ENCODE measurements at places on chromosomes 1 and 21. TPM values are rescaled to one million over a fixed set of nuclear protein-coding genes. Genes with fewer than 3 reads are reported as not detected.
A peak's percentile ranks its signal among the peaks of the same experiment; 100 is the strongest.

- no peaks in the 10 kb centered on the region for H3K4me1 ChIP-seq
- no peak overlapping the region for H3K4me3 ChIP-seq
- DNase-seq: no peak
- no peaks in the 10 kb centered on the region for H3K36me3 ChIP-seq
- no peaks in the 10 kb centered on the region for H3K27me3 ChIP-seq
Measured at GRCh38 chr1:226529891-226530290, 18.7 kb upstream of the STUM start.

HTR1D gene
- not detected for total RNA-seq

DNA sequence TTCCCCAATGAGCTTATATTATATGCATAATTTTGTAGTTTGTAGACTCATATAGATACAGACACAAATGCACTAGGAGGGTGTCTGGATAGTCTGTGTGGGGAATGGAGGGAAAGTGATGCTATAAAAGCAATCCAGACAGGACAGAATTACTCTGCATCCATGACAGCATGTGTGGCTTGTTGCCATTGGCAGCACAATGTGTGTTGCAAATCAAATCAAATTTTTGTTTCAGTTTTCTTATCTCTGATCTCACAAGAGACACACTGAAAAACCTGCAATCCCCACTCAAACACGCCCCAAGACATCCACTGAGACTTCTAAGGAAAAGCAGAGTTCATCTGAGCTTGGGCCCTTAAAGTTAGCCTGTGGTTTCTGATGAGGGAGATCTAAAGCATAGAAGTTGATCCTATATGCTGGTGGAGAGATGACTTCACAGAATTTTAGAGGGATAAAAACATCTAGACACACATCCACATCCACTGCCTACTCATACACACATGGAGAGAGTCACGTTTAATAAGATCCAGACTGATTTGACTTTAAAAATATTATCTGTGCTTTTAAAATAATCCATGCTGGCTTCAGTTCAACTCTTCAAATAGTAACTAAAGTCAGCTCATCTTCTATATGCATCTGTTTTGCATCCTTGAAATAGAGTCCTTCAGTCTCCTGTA is 313.0 kb upstream of the PLXNA2 start:
- no peak overlapping the region for H3K27ac ChIP-seq
- no peak overlapping the region for H3K4me3 ChIP-seq
- no peak for DNase-seq
- no peaks in the 10 kb centered on the region for H3K27me3 ChIP-seq

DNA sequence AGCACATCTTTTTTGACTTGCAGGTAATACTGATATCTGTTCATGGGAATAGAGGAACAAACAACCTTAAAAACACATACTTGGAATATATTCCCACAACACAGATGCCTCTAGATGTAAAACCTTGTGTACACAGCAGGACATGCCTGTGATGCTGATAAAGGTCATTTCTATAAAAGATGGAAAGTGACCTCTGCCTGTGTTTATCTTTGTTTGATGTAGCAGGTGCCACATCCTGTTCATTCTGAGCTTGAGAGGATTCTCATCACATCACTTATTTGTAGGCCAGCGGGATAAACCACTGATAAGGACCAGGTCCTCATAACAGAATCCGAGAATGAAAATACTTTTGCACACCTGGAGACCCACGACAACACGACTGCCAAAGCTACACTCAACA is 133.7 kb downstream of the SMYD2 start:
- no peaks in the 10 kb centered on the region for H3K36me3 ChIP-seq
- peak overlapping the region; percentile 83 for H3K27ac ChIP-seq
- no peak for DNase-seq
- no peak overlapping the region for H3K4me3 ChIP-seq
- no peaks in the 10 kb centered on the region for H3K27me3 ChIP-seq

GRCh38 chr1:12617901-12618660 is at the start of gene DHRS3:
DHRS3 (minus strand) TSS chr1:12618210; CDS start chr1:12617348, 862 bp downstream.
- H3K36me3 ChIP-seq: peaks cover 1% of the 10 kb centered on the region
- no peaks in the 10 kb centered on the region for H3K27me3 ChIP-seq
- DNase-seq: no peak
- peak within 1 kb of the TSS; percentile 92 for H3K27ac ChIP-seq
- H3K4me3 ChIP-seq: peak within 1 kb of the TSS; percentile 90
- H3K4me1 ChIP-seq: peaks cover 58% of the 10 kb centered on the region

DNA sequence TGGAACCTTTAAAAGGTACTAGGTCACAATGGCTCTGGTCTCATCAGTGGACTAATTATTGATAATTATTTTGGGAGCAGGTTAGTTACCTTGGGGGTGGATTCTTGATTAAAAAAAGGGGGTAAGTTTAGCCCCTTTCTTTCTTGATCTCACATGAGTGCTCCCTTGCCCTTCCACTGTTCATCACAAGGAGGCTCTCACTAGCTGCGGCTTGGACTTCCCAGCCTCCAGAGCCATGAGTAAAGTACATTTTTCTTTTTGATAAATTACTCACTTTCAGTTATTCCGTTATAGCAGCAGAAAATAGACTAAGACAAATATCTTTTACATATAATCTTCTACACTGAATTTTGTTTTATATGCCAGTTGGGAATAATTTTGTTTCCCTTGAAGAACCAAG is 254.8 kb upstream of the DEPDC1 start:
- H3K4me3 ChIP-seq: no peak overlapping the region
- no peaks in the 10 kb centered on the region for H3K4me1 ChIP-seq
- H3K27me3 ChIP-seq: no peaks in the 10 kb centered on the region

PHLDA3 gene
- 134 TPM for total RNA-seq

SMPDL3B gene
- not detected for total RNA-seq

DNALI1 gene
- 6.5 TPM for total RNA-seq

- H3K36me3 ChIP-seq: no peaks in the 10 kb centered on the region
- H3K27ac ChIP-seq: no peak overlapping the region
- H3K4me3 ChIP-seq: no peak overlapping the region
- no peaks in the 10 kb centered on the region for H3K27me3 ChIP-seq
- no peak for DNase-seq
- peaks cover 14% of the 10 kb centered on the region for H3K4me1 ChIP-seq
Measured at GRCh38 chr1:234704106-234704887, 94.3 kb upstream of the IRF2BP2 start.
